ENCODE measurements at places on chromosomes 5 and 9.

- DNase-seq = no peak
Observed at GRCh38 chr9:133661846-133662540, 25.8 kb downstream of the DBH start.

- DNase-seq = no peak
Observed at GRCh38 chr5:88680253-88681132, 202.5 kb downstream of the MEF2C start.

- no peak for DNase-seq
Observed at GRCh38 chr5:138508958-138509357, 34.1 kb downstream of the ETF1 start.

- no peak for DNase-seq
Observed at GRCh38 chr5:115686738-115687074, 60.9 kb upstream of the TMED7 start.

DNA sequence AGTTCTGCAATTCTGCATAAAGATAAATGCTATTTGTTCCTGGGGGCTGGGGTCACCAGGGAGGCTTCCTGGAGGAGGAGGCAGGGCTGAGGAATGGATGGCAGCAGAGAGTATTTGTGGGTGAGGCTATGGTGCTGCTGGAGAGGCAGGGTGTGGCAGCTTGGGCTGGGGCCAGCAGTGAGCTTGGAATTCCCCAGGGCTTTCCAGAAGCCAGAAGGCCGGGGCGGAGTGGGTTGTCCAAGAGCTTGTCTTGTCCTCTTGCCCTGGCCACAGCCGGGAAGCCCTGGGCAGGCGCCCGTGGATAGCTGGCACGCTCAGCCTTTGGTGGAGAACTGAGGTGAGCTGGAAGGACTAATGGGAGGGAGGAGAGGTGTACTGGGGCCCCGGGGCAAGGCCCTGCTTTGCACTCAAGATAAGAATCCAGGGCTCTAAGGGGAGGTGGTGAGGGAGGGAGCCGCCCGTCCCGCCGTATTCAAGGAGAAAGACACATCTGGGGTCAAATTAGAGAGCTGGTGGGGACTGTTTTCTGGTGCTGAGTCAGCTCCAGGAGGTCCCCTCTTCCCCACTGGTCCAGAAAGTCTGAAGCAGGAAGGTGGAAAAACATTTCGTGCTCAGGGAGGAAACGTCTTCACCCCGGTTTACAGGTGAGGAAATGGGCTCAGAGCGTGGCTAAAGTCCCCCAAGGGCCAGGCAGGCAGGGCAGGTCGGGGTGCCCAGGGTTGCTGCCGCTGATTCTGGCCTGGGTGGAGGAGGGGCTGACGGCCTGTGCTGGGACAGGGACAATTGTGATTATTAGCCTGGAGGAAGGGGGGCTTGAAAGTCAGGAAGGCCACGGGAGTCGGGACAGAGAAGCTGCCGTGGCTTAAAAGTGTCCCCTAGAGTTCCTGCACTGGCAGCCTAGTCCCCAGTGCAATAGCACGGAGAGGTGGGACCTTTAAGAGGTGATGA lies 26.9 kb upstream of the CNOT6 start:
- DNase-seq = peak; percentile 82

DNA sequence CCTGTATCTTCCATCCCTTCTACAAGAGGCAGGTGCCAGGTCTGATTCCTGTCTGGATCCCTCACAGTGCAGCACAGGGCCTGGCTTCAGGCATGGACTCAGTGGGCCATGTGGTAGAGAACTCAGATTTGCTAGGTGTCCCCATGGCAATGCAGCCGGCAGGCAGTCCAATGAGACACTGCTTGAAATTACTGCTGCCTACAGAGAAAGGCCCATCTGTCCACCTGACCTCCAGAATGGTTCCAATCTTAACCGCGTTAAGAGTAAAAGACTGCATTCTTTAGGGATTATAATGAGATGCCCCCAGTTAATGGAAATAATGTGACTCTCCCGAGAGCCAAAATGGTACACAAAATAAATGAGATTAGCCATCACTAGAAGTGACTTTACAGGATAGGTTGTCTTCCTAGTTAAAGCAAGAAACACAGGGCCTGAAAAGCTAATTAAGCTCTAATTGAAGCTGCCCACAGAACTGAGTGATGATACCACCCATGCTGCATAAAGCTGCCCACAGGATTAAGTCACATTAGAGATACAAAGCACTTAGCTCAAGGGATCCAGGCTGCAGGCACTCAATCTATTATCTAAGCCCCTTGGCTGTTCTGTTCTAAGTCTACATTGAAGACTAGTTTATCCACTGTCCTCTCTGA lies 11.4 kb downstream of the FAM193B start:
- DNase-seq = no peak

DNA sequence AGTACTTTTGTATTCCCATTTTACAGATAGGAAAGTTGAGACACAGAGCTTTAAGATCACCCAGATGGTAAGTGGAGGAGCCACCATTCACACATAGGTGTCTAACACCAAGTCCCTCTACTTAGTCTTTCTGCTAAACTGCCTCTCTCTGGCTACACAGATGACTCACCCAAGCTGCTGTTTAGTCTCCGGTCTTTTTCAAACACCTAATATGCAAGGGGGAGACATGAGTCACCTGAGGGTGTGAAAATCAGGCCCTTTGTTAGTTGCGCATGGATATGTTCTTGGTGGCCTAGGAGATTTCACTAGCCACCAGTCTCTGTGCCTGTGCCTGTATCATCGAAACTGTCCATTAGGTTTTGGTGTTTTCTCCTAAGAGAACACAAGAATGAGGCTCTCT lies 117.8 kb downstream of the MAST4 start:
- DNase-seq = no peak

DNA sequence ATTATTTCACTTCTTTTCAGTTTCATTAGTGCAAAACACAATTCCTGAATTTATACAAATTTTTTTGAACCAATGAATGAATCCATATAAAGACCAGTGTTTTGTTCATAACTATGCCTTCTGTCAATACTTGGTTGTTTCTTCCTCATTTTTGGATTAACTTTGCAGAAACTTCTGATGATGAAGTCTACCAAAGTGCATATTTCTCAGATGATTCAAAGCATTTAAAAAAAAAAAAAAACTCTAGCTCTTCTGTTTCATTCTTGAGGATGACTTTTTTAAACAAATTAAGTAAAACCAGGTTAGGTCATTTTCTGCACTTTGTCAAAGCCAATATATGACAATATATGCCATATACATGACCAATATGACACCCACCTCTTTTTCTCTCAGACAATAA lies 92.6 kb downstream of the CHSY3 start:
- DNase-seq = no peak

DNA sequence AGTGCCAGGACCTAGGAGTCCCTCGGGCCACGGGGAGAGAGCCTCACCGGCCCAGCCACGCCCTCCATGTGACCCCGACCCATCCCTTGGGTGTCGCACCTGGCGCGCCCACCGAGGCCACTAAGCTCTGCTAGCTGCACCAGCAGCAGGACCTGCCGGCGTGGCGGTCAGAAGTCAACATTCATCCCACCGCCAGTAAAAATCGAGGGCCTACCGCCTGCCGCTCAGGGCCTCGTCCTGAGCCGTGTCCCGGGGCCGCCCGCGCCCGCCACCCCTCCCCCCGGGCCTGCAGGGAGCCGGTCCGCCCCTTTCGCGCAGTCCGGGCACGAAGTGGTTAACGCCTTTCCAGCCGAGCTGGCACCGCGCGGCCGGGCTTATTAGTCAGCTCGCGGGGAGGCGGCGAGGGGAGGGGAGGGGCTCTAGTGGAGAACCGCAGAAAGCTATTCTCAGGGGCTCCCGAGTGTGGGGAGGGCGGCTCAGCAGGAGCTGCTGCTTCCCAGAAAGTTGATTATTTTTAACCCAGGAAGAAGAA lies 124.4 kb downstream of the C9orf50 start:
- DNase-seq = peak; percentile 93

- DNase-seq = no peak
Observed at GRCh38 chr9:65410926-65411325, 125.9 kb upstream of the FOXD4L5 start.

DNA sequence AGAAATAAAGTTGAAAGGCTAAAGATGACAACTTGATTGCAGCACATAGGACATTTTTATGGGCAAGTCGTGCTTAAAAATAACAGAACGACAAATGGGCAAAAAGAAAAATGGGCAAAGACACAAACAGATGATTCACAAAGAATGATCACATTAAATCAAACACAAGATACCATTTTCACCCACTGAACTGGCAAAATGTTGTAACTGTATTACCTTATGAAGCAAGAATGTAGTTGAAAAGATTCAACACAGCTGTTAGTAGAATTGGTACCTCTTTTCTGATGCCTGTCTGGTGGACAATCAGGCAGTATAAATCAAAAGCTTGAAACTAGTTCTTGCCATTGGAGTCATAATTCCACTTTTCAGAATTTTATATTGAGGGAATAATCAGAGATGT lies 81.0 kb upstream of the PALM2AKAP2 start:
- DNase-seq = no peak

DNA sequence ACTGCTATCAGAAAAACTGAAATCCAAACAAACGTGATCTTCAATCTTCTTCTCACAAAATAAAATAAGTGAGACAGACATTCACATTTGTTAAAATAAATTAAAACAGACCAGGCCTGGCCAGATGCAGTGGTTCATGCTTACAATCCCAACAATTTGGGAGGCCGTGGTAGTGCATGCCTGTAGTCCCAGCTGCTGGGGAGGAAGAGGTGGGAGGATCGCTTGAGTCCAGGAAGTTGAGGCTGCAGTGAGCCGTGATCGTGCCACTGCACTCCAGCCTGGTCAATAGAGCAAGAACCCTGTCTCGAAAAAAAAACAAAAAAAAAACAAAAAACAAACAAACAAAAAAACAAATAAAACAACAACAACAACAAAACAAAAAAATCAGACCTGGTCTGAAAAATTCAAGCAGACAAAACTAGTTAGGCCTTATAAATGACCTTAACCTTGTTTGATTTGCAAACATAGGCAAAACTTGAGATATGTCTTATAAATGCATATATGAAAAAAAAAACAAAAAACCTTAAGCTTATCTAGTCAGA lies 10.8 kb downstream of the MAPKAP1 start:
- no peak for DNase-seq

DNA sequence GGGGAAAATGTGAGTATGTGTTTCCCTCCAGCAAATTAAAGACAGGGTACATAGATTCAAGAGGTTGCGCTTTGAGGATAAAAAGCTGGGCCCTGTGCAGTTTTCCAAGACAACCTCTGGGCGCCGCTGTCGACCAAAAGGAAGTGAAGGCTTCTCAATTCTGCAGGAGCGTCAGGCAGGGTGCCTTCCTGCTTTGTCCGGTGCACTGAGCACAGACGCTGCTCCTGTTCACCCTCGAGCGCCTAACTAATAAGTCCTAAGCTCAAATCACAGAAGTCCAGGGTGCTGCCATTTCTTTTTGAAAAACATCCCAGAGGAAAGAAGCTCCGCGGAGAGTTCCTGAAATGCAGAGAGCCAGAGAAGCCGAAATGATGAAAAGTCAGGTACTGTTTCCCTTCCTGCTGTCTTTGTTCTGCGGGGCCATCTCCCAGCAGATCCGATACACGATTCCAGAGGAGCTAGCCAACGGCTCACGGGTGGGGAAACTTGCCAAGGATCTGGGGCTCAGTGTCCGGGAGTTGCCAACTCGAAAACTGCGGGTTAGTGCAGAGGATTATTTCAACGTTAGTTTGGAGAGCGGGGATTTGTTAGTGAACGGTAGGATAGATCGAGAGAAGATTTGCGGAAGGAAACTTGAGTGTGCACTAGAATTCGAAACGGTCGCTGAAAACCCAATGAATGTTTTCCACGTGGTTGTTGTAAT lies at the start of gene PCDHGB1:
Gene PCDHGB1 (plus strand): TSS at position 183 of the 703 bp plus-strand sequence. CDS start 162 bp downstream, at position 345.
- no peak for DNase-seq

DNA sequence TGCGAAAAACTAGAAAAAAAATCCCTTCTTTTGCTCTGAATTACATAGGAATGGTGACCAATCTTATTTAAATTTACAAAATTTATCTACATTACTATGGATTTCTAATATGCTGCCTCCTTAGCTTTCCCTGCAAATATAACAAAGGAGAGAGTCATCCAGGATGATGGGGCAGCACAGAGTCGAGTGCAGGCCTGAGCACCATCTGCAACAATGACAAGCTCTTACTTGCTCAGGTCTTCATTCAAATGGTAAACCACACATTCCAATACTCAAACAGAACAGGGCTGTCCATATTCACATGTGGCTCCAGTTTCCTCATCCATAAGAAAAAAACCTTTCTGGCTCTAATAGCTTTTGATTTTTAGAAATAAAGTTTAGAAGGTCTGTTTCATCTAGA lies 33.5 kb upstream of the ZNF354B start:
- peak; percentile 82 for DNase-seq

- DNase-seq = no peak
Observed at GRCh38 chr5:146213210-146213826, 9.9 kb downstream of the RBM27 start.

GRCh38 chr5:167796672-167797071 lies 494.8 kb upstream of the WWC1 start:
- no peak for DNase-seq

GRCh38 chr5:136679233-136679632 lies 313.9 kb upstream of the TRPC7 start:
- no peak for DNase-seq

DNA sequence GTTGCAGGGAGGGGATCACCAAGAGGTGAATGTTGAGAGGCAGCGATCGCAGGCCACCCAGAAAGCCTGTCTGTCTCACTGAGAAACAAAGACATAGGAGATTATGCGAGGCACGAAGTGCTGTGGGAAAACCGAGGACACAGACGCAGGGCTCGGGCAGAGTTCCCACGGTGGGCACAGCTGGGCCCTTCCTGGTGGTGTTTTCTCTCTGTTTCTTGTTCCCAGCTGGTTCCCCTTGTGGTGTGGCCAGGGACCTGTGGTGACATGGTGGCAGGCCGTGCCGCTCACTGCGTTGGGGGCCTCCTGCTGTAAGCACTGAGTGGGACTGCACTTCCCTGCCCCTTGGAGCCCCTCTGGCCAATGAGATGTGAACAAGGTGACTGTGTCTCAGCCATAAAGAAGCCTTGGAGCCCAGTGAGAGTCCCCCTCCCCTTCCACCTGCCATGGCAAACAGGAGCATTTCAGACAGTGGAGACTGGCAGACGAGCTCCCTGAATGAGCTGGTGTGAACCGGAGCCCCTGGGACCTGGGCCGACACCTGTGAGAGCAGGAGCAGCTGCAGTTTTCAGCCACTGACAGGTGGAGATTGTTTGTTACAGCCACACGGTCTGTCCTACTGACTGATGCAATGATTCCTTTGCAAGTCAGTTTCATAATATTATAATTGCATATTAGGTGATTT lies 13.2 kb upstream of the IRX4 start:
- peak; percentile 58 for DNase-seq

DNA sequence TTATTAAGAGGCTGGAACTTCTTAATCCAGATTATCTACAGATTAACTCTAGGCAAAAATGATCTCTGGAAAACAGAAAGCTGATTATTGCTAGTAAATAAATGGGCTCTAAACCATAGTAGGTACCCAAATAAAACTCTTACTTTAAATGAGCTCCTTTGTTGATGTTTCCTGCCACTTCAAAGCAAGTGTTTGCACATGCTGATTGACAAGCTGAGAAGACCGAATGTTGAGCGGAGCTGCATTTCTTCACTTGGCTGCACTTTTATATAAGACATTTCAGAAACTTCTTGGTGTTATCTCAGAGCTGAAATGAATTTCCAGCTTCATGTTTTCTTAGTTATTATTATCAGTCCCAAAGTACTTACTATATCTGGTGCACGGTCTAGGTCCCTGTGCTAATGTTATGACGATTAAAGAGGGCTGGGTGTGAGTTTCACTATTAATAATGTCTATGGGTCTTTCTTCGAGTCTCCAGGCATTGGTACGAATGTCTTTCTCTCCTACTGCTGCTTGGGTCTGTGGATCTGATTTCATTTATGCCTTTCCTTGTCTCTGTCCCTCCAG lies 58.6 kb upstream of the CTXN3 start:
- DNase-seq = no peak
